Placental pericyte (primary cell): ENCODE measurements at places on chromosomes 1 and 21. TPM values are rescaled to one million over a fixed set of nuclear protein-coding genes. Genes with fewer than 3 reads are reported as not detected.

Gene FAM72C
- 0.22 and 4.2 TPM in 2 replicates for total RNA-seq

Gene GABRD
- total RNA-seq = not detected in 2 replicates

Gene ST3GAL3
- 23.2 and 30.4 TPM in 2 replicates for total RNA-seq

Gene MSH4
- total RNA-seq = under 0.01 TPM in 1 of 2 replicates, not detected in the other

Gene HES3
- not detected in 2 replicates for total RNA-seq

Gene NGF
- total RNA-seq = 0.57 and 1.3 TPM in 2 replicates

Gene KRTAP10-5
- total RNA-seq = not detected in 2 replicates

Gene UBE2U
- 0.29 TPM in 1 of 2 replicates, not detected in the other for total RNA-seq

Gene CDCA8
- total RNA-seq = 0.44 and 34.8 TPM in 2 replicates

Gene DAB1
- total RNA-seq = not detected in 2 replicates

Gene SLC45A3
- total RNA-seq = 5.7 and 11.9 TPM in 2 replicates

Gene FMO2
- under 0.01 TPM in 1 of 2 replicates, not detected in the other for total RNA-seq

Gene TOR3A
- 36.8 and 44.0 TPM in 2 replicates for total RNA-seq

Gene BSND
- total RNA-seq = not detected in 2 replicates

Gene MCOLN2
- 0.29 and 0.88 TPM in 2 replicates for total RNA-seq

Gene OR2T2
- not detected in 2 replicates for total RNA-seq

Gene RGSL1
- total RNA-seq = not detected in 2 replicates

Gene PI4KB
- 38.5 and 92.6 TPM in 2 replicates for total RNA-seq

Gene TLR5
- total RNA-seq = under 0.01 and 0.86 TPM in 2 replicates

Gene LIX1L
- 27.8 and 43.1 TPM in 2 replicates for total RNA-seq

Gene TNFRSF8
- total RNA-seq = under 0.01 and 0.14 TPM in 2 replicates

Gene MAEL
- 33.9 and 79.9 TPM in 2 replicates for total RNA-seq

Gene SLAMF8
- total RNA-seq = 0.72 TPM in 1 of 2 replicates, not detected in the other

Gene TTC22
- total RNA-seq = not detected in 2 replicates

Gene OR10J1
- total RNA-seq = not detected in 2 replicates

Gene S100A7
- total RNA-seq = not detected in 2 replicates
